ENCODE measurements at places on chromosomes 2 and 18.

DNA sequence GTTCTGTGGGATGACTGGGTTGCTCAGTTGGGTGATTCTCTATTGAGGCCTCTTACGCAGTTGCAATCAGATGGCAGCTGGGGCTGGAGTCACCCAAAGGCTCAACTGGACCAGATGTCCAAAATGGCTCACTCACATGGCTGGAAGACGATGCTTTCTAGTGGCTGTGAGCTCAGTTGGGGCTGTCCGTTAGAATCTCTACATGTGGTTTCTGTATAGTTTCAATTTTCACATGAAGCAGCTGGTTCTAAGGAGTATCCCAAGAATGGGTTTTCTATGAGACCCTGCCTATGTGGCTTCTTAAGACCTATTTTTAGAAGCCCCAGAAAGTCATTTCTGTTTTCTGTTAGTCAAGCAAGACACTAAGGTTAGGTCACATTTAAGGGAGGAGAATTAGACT, 4.4 kb downstream of the XRCC5 start:
- DNase-seq, result no peak

DNA sequence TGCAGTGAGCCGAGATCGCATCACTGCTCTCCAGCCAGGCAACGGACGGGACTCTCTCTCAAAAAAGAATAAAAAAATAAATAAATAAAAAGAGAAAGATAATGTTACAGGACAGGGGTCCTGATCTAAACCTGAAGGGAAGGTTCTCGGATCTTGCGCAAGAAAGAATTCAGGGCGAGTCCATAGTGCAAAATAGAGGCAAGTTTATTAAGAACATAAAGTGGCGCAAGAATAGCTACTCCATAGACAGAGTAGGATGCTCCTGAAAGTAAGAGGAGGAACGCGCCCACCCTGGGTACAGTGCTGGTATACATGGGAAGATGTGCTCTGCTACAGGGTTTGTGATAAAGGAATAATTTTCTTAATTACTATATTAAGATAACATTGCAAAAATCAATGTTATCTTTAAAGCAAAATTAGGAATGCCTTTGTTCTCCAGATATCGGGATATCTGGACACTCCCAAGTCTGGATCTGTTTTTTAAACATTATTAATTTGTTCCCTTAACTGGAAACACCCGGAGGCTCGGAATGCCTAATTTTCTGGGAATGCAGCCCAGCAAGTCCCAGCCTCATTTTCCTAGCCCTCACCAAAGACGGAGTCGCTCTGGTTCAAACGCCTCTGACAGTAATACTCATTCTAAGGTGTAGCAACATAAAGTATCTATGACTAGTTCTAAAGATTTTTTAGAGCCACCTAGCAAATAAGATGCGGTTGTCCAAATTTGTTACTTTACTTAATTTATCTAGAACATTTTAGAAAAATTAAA, 38.8 kb downstream of the ACSL3 start:
- DNase-seq, result no peak

- no peak for DNase-seq
Measured at GRCh38 chr18:11511434-11512095, 97.8 kb upstream of the SLC35G4 start.

GRCh38 chr2:71478806-71479205, 25.4 kb downstream of the DYSF start:
- DNase-seq, result no peak

DNA sequence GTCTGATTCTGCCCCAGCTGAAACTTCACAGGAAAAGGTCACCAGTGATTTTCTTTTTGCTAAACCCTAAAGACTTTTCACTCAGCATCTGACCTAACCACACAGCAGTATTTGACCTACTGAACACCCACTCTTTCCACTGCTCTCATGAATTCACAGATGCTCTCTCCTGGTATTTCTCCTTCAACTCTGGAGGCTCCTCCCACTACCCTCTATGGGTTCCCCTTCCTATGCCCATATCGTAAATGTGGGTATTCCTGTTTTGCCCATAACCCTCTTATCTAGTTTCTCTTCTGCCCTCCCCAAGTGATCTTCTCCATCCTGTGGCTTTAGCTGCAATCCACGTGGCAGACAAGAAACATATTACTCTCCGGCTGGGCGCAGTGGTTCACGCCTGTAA, 7.6 kb downstream of the PLEKHM3 start:
- no peak for DNase-seq

- DNase-seq, result no peak
Measured at GRCh38 chr2:241799522-241800197, 9.3 kb upstream of the NEU4 start.

DNA sequence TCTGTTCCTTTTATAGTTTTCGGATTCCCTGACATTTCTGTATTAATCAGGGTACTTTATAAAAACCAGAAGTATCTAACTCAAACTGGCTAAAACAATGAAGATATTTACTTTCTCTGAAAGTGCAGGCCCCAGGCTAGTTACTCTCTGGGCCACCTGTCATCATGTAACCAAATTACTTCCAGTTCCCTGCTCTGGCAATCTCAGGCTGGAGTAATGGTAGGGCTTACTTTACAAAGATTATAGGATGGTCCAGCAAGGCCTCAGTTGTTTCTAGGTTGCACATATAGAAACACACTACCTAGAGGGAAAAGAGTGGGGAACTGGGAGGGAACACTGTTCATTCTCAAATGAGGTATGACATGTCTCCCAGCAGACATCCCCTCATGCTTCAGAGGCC, 74.8 kb downstream of the CHST9 start:
- DNase-seq, result no peak

GRCh38 chr2:238703436-238703835, 144.4 kb upstream of the TWIST2 start:
- DNase-seq, result no peak

DNA sequence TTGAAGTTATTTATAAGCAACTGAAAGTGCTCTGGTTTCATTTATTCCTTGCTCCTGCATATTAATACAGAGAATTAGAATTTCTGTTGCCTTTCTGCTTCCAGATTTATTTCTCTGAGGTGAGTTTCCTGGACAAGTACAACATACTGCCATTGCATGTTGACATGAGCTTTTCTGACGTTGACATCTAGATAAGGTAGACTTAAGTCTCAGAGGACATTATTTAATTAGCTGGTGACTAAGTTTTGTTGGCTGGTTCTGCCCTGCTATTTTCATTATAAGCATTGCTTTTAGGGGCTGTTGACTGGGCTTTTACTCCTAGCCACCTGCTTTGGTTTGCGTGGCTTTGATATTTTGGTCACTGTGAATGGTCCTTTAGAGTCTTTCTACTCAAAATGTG, 282.9 kb upstream of the SPRED2 start:
- no peak for DNase-seq

- DNase-seq, result no peak
Measured at GRCh38 chr2:237859082-237859433, 365 bp upstream of the RAMP1 start.

DNA sequence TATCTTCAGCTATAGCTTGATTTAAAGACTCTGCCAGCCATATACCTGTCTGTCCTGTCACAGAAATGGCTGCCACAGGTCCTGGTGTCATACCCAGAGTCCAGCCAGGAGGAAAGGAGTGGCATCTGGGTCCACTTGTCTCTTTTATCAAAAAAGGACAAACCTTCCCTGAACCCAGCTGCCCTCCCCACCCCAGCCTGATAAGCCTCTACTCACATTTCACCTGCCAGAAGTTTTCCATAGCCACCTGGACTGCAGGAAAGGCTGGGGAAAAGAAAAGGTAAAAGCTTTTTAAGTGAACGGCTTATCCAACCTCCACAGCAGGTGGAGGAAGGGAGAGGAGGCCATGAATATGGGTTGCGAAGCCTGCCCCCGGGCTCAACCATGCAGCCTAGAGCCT, 32.8 kb downstream of the TMEM163 start:
- DNase-seq, result no peak

DNA sequence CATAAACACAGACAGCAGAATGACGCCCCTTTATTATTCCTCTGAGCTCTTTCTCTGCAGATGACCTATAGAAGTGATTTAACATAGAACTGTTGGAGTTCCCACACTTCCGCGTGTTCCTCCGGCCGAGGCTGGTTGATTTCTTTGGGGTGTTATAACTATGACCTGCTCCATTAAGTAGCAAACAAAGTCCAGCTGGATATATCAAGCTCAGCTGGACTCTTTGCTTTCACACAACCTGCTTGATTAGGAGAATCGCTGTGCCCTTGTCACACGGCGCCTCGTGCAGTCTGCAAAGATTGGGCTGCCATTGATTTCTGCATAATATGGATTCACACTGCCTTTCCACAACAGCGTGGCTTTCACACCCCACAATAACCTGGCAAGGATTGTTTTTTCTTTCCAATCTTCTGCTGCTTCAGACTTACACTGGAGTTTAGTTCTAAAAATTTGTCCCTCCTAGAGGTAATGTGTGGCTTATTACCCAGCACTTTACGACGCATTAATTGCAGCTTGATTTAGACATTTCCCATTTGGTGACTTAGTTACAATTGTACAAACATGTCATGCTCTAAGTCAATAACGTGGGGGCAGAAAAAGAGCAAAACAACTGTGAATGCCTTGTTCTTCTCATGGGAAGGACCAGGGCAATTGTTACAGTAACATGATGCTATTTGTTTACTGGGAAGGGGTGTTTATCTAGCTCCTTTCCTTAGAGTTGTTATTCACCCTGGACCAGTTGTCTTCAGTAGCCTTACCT, 485.7 kb downstream of the TXNL1 start:
- no peak for DNase-seq

DNA sequence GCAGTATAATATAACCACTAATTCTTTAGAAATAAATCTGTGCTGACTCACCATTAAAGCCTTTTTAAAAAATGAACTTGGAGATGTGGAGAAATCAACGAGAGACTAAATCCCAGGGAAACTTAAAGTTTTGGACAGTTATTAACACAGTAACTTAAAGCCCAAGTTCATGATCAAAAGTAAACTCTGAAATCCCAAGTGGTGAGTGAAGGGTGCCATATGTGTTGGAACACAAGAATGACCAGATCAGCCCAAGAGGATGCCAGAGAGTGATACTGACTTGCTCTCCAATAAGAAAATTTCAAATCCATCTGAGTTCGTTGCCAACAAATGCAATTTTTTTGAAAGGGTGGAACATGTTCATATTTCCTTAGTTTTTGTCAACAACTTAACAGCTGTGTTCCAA, 838.1 kb upstream of the ACVR2A start:
- DNase-seq, result no peak

- peak; percentile 19 for DNase-seq
Measured at GRCh38 chr2:11022591-11023273, 111.0 kb downstream of the KCNF1 start.

DNA sequence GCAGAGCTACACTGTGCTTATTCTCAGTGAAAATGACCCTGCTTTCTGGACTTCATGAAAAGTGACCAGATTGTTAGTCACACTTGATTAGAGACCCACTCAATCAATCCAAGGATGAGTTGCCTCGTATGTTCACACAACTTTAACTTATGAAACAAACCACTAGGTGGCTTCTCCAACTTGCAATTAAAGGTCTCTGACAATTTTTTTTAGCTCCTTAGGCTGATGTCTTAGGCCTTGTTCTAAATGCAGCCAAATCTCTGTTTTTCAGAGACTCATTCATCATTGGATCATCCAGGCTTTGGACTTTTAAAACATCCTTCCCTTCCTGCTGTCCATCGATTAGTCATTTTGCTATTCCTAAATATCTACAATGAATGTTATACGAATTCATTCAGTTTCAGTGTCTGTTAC, 63.4 kb downstream of the MREG start:
- peak; percentile 60 for DNase-seq

- DNase-seq, result peak; percentile 38
Measured at GRCh38 chr2:37377187-37377532, 32.7 kb downstream of the QPCT start.

- DNase-seq, result peak; percentile 7
Measured at GRCh38 chr18:38966841-38967240, 1401.2 kb upstream of the CELF4 start.
